ENCODE measurements at places on chromosomes 4 and X. TPM values are rescaled to one million over a fixed set of nuclear protein-coding genes. Genes with fewer than 3 reads are reported as not detected.

DNA sequence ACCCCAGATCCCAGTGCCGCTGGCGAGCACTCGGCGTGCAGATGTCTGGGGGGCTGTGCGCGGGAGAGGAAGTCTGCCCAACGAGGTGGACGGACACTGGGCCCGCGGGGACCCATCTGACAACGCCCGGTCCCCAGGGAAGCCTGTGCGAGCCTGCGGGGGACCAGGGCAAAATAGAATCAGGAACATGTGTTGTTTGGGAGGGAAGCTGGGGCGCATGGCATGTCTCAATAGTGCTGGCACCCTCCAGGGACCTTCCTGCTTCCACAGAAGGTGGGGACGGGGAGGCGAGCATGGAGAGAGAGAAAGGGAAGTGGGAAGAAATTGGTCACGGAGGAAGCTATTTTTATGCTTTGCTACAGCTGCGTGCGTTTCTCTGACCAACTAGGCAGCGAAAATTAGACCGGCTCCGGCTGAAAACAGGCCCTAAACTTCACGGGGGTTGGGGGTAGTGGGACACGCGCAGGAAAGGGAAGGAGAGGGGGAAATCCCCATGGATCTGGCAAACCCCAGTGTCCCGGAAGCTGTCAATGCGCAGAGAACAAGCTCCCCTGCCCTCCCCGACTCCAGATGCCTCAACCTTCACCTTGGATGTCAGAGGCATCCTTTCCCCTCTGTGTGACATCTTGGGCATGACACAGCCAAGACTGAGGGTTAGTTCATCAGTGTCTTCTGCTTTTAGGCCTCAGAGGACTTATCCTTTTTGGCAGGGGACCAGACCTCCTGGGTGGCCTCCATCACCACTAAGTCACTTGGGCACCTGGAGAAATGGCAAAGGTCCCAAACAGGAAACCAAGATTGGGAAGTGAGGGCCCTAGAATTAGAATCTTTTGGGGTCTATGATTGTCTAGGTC, 169.8 kb upstream of the BCOR start:
- DNase-seq, result no peak

DNA sequence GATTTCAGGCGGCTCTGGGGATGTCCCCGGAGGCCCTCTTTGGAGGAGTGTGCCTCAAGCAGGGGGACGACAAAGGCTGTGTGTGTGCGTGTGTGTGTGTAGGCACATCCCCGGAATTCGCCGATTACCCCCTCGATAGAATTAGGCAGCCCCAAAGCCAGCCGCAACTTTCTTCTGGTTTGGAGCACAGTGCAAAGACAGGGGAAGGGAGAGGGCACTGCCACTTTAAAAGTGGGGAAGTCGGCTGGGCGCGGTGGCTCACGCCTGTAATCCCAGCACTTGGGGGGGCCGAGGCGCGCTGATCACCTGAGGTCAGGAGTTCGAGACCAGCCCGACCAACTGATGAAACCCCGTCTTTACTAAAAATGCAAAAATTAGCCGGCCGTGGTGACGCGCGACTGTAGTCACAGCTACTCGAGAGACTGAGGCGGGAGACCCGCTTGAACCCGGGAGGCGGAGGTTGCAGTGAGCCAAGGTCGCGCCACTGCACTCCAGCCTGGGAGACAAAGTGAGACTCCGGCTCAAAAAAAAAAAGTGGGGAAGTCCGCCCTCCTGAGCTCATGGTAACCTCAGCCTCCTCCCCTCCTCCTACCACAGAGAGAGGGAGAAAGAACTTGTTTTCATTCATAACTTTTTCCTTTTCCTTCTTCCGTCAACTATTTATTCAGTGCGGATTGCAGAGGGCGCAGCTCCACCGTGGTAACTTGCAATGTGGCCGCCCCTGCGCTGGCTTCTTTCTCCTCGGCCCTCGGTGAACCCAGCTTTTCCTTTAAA, 2.4 kb downstream of the SPRY1 start:
- peak; percentile 73 for DNase-seq

DNA sequence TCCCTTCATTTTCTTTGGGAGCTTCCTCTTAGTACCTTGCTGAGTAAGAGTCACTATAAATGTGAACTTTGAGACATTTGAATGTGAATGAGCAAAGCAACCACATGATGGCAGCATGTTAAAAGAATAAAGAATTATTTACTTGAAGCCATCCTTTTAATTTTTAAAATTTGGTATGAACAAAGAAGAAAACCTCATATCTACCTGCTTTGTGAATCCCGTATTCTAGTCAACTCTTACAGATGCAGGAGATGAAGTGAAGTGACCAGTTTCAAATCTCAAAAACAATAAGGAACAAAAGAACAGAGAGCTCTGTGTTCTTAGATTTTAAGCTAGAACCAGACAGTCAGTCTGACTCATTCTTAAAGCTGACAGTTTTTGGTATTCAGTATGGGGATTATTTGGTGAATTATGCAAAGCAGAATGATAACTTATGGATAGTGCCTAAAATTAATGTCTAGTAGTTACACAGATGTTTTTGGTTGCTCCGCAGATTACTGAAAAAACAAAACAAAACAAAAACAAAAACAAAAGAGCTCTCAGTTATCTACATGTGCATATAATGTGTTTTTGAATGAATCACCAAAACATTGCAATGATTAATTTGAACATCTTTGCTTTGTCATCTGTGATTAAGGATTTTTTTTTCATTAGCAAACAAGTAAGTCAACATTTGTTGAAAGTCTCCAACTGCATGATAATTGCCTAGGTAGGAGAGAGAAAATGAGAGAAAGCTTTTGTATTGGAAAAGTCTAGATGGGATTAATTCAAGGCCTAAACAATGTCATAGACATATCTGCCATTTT, 48.2 kb upstream of the H2AZ1 start:
- peak; percentile 59 for DNase-seq

DNA sequence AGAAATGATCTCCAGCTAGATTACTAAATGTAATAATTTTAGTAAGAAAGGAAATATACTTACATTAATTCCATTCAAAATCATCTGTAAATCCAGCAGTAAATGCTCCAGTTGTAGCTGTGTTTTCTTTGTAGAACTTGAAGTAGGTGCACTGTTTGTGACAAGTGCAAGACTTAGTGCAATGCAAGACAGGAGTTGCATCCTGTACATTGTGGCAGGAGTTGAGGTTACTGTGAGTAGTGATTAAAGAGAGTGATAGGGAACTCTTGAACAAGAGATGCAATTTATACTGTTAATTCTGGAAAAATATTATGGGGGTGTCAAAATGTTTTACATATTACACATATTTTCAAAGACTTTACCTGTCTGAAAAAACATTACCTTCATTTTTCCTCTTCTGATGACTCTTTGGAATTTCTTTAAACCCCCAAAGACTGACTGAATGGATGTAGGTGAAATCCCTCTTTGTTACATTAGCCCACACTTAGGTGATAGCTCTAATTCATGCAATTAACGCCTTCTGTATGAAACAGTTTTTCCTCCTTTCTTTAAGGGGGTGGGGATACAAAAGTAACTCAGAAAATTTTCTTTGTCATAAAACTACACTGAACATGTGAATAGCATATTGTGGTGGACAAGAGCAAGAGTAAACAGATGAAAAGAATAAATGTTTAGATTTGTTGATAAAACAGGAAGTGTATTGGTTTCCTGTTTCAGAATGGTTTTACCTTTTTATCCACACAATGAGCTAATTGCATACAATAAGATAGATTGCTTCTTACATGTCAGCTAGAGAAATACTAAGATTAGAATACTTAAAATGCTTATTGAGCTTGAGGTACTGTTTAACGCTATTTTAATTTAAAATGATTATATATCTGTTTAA, at the start of gene IL2:
Gene IL2 (minus strand): TSS at position 495 of the 886 bp plus-strand sequence. CDS start 285 bp downstream, at position 210.
- DNase-seq, result no peak

- DNase-seq, result no peak
These were observed 93.2 kb downstream of the SHOX start for GRCh38 chrX:723781-724180.

- DNase-seq, result peak; percentile 68
These were observed 81.0 kb downstream of the ADGRA3 start for GRCh38 chr4:22434895-22435294.

DNA sequence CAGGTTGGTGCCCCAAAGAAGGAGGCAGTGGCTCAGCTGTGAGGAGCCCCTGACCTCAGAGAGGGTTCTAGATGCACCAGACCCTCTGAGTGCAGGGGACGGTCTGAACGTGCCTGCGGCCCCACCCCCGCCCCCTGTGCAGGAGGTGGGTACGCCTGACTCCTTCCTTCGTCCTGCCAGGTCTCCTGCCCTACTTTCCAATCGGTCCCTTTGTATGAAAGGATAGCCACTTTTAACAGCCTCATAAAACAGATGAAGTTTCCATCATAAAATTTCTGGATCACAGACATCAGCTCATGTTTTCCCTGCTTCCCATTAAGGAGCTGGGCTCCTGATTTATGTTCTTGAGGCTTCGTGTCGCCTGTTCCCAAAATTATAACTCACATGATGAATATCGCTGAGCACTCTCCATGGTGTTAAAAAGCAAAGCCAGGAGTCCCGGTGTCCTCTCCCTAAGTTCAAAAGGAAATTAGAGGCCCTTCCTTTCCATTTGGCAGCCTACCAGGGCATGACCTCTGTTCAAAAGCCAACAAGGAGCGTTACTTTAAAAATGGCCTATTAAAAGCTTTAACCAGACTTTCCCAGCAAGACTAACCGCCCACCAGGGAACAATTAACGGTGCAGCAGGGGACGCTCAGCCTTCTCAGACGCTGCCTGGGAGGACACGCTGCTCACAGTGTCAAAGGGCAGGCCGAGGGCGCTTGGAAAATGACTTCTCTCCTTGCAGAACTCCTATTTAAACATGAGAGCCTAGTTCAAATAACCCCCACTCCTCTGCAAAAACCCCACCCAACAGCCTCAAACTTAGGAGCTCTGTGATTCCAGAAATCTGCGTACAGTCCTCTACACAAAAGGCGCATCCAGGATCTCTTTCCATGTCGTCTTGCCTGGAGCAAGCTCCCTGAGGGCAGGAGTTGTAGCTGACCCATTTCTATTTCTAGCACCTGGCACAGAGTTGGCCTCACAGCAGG, 181.9 kb downstream of the AFAP1 start:
- DNase-seq, result no peak

GRCh38 chrX:67777148-67777547, 233.3 kb downstream of the AR start:
- no peak for DNase-seq

DNA sequence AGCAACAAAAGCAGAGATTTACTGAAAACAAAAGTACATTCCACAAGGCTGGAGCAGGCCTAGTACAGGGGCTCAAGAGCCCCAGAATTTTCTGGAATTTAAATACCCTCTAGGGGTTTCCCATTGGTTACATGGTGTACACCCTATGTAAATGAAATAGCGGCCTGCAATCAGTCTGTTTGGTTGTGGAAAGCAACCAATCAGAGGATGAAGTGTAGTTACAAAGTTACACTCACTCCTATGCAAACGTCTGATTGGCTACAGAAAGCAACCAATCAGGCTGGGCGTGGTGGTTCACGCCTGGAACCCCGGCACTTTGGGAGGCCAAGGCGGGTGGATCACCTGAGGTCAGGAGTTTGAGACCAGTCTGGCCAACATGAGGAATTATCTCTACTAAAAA, 13.8 kb upstream of the TXLNG start:
- no peak for DNase-seq

GRCh38 chrX:39753293-39753996, 344.3 kb downstream of the BCOR start:
- DNase-seq, result no peak

DNA sequence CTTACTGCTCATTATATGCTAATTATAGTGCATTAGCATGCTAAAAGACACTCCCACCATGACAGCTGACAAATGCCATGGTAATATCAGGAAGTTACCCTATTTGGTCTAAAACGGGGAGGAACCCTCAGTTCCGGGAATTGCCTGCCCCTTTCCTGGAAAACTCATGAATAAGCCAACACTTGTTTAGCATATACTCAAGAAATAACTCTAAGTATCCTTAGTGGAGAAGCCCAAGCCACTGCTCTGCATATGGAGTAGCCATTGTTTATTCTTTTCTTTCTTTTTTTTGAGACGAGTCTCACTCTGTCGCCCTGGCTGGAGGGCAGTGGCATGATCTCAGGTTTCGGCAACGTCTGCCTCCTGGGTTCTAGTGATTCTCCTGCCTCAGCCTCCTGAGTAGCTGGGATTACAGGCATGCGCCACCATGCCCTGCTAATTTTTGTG, 15.5 kb downstream of the NUDT6 start:
- no peak for DNase-seq

DNA sequence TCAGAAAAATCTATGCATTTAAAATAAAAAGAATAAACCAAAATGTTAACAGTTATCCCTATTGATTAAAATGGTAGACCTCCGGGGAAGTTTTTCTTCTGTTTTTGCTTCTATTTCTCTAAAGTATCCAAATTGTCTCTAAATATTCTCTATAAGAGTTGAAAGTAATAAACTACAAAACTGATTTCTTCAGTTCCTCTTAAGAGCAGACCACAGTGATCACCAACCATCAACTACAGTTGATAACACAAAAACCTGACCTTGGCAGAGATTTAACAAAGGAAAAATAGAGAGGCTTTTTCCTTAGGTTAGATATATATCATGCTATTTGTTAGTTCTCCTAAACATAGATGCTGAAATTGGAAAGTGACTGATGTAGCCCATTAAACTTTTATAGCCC, 27.3 kb downstream of the DDX60 start:
- DNase-seq, result no peak

GRCh38 chrX:16826207-16826606, 39.9 kb downstream of the TXLNG start:
- peak; percentile 62 for DNase-seq

- DNase-seq, result no peak
These were observed 17.9 kb upstream of the CXCL11 start for GRCh38 chr4:76053730-76054129.

DNA sequence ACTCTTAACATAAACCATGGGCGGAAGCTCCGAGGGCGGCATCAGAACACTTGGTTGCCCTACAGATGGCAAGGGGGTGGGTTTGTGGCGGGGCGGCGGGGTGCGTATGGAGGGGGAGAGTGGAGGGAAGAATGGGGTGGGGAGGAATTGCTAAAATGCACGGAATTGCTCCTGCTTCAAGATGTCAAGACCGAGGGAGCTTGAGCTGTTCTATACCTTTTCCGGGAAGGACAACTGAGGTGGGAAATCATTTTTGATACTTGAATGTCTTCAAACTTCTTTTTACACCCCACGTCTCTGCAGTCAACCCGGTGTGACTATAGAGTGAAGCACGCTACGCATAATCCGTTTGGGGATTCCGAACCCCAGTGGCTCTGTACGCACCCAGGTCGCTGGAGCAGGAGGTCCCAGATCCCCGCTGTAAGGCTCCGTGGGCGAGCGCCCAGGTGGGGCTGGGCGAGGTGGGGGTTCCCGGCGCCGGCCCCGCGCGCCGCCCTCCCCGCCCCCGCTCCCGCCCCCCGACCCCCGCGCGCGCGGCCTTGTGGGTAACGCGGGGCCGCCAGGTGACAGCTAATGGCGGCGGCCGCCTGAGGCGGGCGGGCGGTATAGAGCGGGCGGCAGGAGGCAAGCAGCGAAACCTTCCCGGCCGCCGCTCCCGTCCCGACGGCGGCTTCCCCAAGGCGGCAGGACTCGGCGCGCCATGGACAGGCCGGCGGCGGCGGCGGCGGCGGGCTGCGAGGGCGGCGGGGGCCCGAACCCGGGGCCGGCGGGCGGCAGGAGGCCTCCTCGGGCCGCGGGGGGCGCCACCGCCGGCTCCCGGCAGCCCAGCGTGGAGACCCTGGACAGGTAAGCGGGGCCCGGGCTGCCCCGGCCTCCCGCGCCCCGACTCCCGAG, at the start of gene MTMR1:
Gene MTMR1 (plus strand): TSS at position 566 of the 894 bp plus-strand sequence. CDS start 135 bp downstream, at position 701.
- DNase-seq, result no peak

Gene RBM46
- not detected for total RNA-seq

Gene CLNK
- total RNA-seq, result not detected

Gene PAGE2B
- total RNA-seq, result not detected

Gene TBC1D8B
- 5.4 TPM for total RNA-seq

Gene GPM6B
- 1.0 TPM for total RNA-seq

Gene WDR17
- 2.1 TPM for total RNA-seq

Gene TAB3
- 8.6 TPM for total RNA-seq

Gene CT45A7
- not detected for total RNA-seq

Gene PDE6B
- total RNA-seq, result 2.8 TPM

All from fibroblast of lung (primary cell).